ENCODE measurements at places on chromosomes 16 and 17. TPM values are rescaled to one million over a fixed set of nuclear protein-coding genes. Genes with fewer than 3 reads are reported as not detected.

The LPCAT2 gene
- total RNA-seq: 35.8 TPM

The ACSM2A gene
- not detected for total RNA-seq

The TMC5 gene
- total RNA-seq: 62.1 TPM

The PRR35 gene
- not detected for total RNA-seq

DNA sequence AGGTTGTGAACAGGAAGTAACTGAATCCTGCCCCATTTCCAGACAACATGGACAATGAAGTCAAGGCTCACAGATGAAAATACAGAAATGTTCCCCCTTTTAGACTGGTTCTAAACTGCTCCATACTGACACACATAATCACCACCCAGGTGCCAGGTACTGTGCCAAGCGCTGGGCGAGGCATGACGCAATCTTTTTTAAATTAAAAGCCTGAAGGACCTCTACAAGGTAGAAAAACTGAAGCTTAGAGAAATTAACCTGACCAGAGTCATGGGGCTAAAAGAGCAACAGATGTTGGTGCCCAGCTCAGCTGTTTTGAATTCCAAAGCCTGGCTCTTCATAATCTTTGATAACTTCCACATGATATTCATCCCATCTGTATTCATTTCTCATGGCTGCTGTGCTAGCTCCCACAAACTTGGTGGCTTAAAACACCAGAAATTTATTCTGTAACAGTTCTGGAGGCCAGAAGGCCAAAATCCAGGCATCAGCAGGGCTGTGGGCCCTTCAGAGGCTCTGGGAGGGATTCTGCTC is 4.9 kb upstream of the RAB11FIP4 start:
- H3K4me3 ChIP-seq: no peak overlapping the region
- no peak overlapping the region for H3K27ac ChIP-seq
- peaks cover 12% of the 10 kb centered on the region for H3K36me3 ChIP-seq
- H3K27me3 ChIP-seq: peaks cover 18% of the 10 kb centered on the region
- DNase-seq: no peak

DNA sequence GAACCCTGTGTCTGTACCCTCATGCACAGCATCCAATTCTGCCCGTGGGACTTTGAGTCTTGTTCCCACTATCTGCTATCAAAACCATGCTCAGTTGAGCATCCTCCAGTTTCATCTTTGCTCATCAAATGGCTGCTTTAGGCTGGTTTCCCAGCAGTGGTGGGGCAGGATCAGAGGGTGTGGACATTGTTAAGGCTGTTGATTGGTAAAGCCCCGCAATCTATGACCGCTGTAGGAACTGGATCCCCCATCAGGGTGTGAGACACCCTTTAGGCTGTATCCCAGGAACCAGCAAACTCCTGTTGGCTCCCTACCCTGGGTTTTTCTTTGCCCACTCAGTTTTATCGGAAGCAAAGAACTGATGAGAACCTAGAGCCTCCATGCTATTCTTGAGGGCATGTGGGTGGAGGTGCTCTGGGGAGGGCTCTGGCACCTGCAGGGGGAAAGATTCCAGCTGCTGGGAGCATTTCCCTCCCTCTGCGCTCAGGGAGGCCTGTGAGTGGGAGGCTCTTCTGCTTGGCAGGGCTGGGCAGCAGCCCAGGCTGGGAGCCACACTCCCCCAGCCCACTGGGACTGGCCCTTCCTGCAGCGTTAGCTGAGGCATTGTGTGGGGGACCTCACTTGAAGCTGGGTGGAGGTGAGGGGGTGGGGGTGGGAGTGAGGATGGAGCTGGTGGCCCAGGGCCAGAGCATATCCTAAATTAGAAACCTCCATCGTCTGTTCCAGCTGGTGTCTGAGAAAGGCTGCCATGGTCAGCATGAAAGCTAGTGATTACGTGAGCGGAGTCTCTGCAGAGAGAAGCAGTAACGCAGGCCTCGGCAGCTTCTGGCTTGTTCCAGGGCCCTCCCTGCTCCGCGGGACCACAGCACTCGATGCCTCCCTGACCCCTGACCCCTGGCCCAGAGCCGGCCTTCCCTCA is 160.6 kb downstream of the IRF8 start:
- H3K4me1 ChIP-seq: peaks cover 16% of the 10 kb centered on the region
- no peaks in the 10 kb centered on the region for H3K36me3 ChIP-seq
- DNase-seq: no peak
- no peak overlapping the region for H3K4me3 ChIP-seq

- H3K27ac ChIP-seq: no peak overlapping the region
- H3K4me3 ChIP-seq: no peak overlapping the region
- H3K36me3 ChIP-seq: no peaks in the 10 kb centered on the region
Observed at GRCh38 chr16:49744244-49745220, 111.4 kb downstream of the ZNF423 start.

- H3K4me1 ChIP-seq: no peaks in the 10 kb centered on the region
- H3K4me3 ChIP-seq: no peak overlapping the region
- no peak for DNase-seq
- no peak overlapping the region for H3K27ac ChIP-seq
- H3K36me3 ChIP-seq: no peaks in the 10 kb centered on the region
- no peaks in the 10 kb centered on the region for H3K27me3 ChIP-seq
Observed at GRCh38 chr16:80837533-80838147, 33.2 kb upstream of the CDYL2 start.

Measured in lower lobe of right lung (tissue), 2 donors.